ENCODE measurements at places on chromosomes 2 and 18.
A peak's percentile ranks its signal among the peaks of the same experiment; 100 is the strongest.

DNA sequence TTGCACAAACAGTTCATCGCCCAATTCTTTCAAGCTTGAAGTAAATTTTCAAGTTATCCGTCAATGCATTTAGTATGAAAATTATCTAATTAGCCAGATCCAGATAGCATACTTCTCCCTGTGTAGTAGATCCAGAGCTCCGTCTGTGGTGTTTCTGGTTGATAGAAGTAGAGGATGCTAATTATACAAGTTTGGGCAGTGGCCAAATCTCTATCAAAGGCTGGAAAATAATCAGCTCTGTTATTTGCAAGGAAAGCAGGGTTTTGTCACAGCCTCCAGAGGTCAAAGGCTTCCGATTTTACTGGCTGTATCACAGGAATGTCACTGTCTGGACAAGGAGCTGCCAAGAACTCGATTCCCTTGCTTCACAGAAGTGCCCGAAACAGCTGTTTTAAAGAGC lies 28.6 kb downstream of the LRRC30 start:
- no peak for DNase-seq

GRCh38 chr2:106575955-106576354 lies 88.8 kb downstream of the CD8B2 start:
- no peak for DNase-seq

DNA sequence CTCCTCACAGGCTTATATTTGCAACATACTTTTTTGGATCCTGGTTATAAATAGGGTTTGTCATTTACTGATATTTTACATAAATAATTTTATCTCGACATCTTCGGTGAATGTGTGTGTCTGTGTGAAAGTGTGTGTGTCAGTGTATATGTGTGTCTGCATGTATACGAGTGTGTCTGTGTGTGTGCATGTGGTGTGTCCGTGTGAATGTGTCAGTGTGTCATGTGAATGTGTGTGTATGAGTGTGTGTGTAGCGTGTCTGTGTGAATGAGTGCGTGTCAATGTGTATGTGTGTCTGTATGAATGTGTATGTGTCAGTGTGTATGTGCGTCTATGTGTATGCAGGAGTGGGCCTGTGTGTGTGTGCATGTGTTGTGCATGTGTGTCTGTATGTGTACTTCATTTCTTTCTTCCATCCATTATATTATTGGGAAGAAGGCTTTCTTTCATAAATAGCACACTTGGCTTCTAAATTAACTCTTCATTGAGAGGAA lies 161.6 kb downstream of the ST6GAL2 start:
- DNase-seq = no peak

DNA sequence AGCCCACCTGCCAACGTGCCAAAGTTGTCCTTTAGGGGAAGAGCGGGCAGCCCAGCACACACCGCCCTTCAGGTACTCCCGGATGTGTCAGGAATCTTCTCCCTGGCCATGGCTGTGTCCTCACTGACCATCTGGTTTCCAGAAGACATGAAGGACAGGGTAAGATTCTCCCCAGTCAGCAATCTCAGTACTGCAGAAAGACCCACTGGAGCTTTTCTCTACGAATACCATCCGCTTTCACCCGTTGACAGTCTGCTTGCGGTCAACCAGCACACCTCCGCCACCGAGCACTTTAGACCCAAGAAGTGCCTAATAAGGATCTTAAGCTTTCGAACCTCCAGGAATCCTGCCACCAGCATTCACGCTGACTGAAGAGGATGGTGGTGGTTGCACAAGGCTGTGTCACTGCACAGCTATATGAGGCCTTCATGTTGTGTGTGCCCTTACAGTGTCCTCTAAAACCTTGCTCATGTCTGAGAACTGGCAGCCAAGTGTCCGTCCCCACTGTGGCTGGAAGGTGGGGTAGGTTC lies 42.7 kb upstream of the ITM2C start:
- no peak for DNase-seq

GRCh38 chr2:8376603-8377410 lies 305.0 kb upstream of the ID2 start:
- DNase-seq = no peak

DNA sequence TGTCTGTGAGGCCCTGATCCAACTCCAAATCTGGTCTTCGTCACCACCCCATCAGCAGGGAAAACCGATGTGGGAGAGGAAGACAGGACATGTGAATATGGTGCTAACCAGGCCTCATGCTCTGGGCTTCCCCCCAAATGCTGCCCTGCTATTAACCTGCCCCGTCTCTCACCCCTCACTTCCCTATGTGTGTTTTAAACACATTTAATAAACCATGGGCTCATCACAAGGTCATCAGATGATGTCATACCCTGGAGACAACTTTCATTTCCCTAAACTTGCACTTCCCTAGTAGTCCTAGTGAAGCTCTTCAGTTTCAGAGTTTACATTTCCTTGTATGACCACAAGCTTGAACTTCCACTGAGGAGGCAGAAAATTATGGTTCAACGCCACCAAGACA lies 49.9 kb downstream of the CD8B2 start:
- DNase-seq = no peak

DNA sequence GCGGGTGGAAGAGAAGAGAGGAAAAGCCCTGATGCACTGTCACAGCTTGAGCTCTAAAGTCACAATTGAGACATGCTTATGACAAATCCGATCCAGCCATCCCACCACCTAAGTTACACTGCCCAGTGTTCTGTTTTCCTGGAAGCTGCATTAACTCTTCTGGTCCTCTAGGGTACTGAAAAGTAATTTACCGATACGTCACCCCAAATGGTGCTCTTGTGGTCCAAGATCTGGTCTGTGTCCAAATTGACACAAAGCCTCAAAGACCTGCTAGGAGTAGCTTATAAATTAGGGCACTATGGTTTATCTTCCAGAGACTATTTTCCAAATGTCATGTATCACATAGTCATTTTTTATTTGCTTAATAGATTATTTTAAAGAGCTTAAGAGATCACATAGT lies 186.7 kb upstream of the ETAA1 start:
- no peak for DNase-seq

DNA sequence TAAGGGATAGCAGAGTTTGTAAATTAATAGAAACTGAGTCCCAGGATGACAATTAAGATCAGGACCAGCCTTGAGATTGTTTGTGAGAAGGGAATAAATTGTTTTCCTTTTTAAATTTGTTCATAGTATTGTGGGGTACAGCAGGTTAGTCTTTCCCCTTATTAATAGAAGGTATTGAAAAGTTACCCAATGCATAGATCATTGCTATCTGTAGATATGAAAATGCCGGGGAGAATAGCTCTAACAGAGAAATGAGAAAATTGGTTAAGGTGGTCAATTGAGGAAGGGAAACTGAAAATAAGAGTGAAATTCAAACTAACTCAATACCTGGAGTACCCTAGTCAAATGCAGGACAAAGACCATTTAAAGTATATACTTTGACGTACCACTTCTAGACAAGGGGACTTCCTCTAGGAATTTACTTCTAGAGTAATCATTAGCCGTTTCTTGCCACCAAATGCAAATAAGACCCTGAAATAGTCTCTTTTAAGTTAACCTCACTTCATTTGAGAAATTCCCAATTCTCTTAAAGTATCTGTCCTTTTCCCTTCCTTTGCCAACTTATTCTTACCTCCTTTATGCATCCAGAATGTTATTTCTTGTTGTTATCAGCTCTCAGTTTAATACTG lies 1224.4 kb upstream of the LRRTM1 start:
- no peak for DNase-seq

GRCh38 chr18:28523758-28524475 lies 347.0 kb upstream of the CDH2 start:
- DNase-seq = no peak

GRCh38 chr18:6521803-6522418 lies 107.2 kb upstream of the L3MBTL4 start:
- no peak for DNase-seq

GRCh38 chr2:231203087-231203486 lies 4.7 kb downstream of the ARMC9 start:
- no peak for DNase-seq

DNA sequence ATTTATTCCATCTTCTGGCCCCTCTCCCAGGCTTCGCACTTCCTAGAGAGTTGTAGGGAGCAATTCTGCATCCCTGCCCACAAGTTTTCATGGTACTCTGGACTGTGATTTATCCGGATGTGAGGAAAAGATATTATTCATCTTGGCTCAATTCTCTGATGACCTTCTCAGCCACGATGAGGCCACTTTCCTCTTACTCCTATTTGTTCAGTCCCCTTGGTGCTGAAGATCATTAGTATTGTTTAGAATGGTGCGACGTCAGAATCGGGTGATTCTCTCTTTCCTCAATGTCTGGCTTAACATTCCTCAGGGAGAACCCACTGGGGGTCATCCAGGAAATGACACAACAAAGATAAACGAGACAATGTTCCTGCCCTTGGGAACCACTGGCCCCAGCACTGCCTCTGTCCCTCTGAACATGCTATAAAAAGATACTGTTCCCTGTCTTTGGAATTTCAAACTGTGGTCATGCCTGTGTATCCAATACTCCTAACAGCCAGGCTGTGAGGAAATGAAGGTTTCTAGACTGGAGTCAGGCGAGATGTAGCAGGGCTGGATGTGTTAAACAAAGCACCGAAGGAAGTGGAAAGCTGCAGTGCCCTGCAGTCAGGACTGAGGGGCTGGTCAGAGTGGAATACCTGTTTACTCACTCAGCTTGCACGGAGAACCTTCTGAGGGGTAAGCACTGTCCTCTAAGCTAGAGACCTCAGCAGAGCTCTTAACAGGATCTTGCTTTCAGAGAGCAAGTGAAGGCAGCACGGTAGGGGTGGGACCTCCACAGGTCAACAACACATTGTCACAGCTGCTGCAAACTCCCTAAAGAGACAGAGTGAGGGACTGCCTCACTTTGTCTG lies 12.9 kb upstream of the GLI2 start:
- no peak for DNase-seq

GRCh38 chr18:75815767-75816166 lies 388.3 kb upstream of the SMIM21 start:
- DNase-seq = no peak

DNA sequence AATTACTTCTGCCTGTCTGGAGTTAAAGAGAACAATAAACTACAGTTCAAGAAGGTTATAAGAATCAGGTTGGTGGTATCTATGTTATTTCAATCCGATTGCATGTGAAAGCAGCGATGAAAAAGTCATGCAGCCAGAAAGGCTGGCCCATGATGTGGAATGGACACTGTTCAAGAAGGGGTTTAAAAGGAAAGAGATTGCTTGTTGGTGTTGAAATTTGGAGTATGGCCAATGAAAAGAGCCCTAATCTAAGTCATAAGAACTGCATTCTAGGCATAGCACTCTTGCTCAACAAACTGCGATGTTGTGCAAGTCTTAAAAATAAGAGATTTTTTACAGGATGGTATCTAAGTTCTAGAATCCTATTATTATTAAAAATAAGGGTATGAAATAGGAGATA lies 61.3 kb downstream of the EFEMP1 start:
- no peak for DNase-seq

GRCh38 chr2:19600506-19600905 lies 242.1 kb upstream of the OSR1 start:
- no peak for DNase-seq

GRCh38 chr2:121075006-121075551 lies 209.9 kb downstream of the TFCP2L1 start:
- no peak for DNase-seq

- no peak for DNase-seq
Observed at GRCh38 chr2:14952400-14952963, 320.0 kb downstream of the LRATD1 start.

GRCh38 chr2:7061921-7062320 lies 144.7 kb downstream of the RNF144A start:
- peak; percentile 65 for DNase-seq
